ENCODE measurements at places on chromosomes 6 and 20.

DNA sequence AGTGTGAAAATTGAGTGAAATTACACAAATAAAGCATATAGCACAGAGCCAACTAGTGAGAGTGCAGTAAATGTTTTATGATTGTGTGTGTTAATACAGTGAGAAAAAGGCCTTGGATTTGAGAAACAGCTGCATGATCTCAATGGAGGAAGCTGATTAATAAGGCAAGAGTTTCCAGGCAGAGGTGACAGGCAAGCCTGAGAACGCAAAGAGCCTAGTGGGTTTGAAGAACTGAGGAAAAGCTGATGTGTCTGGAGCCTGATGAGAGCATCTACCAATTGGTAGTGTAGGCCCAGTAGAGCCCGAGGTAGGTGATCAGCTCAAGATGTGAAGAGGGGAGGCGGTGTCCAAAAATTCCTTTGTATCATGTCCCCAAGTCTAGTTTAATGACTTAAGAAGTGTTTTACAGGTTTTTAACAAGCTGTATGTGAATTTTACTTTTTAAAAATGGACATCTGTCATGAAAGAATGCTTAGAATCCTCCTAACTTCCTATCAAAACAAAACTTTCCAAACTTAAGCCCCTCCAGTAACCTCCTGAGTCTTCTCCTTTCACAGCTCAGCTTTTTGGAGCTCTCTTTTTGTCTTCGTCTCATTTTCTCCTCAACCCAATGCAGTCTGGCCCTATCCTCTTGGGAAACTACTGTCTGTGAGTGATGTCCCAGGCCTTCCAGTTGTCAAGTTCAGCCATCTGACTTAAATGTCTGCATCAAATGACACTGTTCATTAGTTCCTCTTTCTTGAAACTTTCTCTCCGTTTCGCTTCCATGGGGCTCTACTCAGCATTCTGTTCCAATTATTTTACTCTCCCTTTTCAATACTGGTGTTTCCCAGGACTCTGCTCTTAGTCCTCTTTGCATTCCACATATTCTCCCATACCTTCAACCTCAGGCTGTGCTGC lies 1.2 kb downstream of the CDC40 start:
- DNase-seq = peak; percentile 73

DNA sequence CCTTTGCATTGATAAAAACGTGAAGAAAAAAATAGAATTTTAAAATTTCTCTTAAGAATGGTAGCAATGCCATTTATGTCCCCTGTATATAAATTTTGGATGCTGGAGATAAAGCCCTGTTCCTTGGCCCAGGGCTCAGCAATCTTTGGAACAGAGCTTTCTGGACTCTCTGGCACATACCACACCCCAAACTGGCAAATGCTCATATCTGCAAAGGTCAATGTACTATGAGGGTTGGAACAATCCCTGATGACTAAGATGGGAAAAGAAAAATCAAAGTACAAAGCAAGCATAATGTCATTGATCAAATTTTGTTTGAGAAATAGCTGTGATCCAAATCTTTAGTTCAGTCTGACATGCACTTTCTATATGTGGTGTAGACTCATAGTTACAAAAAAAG lies 158.1 kb upstream of the HCRTR2 start:
- no peak for DNase-seq

GRCh38 chr6:42068872-42069522 lies 18.7 kb downstream of the TAF8 start:
- DNase-seq = no peak

- no peak for DNase-seq
Observed at GRCh38 chr6:166559662-166560061, 26.8 kb downstream of the RAMACL start.

GRCh38 chr20:19560881-19561480 lies 197.1 kb upstream of the RIN2 start:
- DNase-seq = no peak

GRCh38 chr20:21325296-21325695 lies 22.2 kb downstream of the XRN2 start:
- peak; percentile 54 for DNase-seq

GRCh38 chr6:88586371-88587149 lies 376.9 kb downstream of the RNGTT start:
- DNase-seq = peak; percentile 10

DNA sequence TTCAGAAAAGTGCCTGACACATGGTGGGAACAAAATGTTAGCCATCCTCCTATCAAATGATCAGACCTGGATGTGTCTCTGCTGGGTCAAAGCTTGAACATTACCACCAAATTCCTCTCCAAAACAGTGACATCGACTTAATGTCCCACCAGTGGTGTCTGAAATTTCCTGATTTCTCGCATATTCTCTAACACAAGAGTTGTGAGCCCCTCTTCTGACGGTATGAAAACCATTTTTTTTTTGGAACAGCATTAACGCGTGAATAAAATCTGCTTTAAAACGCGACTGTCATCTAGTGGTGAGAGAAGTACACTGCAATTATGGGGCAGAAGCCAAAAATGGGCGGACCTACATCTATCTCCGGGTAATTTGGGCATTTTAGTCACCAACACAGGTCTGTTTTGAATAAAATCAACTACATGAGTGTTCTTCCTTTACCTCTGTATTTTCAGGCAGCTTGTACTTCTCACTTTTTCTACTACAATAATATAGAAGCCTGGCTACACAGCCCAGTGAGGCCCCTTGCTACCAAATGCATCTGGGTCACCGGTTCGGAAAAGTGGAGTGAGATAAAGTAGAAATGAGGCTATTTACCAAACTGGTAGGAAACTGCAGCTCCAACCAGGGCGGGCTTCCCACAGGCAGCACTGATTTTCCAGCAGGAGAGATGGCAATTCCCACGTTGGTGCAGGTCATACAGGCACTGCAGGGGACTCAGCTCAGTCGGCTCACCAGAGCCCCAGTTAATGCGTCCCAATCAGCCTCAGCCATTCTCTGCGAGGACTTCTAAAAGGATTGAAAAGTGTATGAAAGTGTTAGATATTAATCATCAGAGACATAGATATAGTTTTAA lies 27.4 kb downstream of the MGME1 start:
- peak; percentile 64 for DNase-seq

- no peak for DNase-seq
Observed at GRCh38 chr6:81228912-81229555, 523.4 kb downstream of the TENT5A start.

GRCh38 chr20:17525650-17526049 lies 5.5 kb downstream of the BFSP1 start:
- DNase-seq = peak; percentile 47

GRCh38 chr6:12609751-12610150 lies 106.8 kb upstream of the PHACTR1 start:
- no peak for DNase-seq

DNA sequence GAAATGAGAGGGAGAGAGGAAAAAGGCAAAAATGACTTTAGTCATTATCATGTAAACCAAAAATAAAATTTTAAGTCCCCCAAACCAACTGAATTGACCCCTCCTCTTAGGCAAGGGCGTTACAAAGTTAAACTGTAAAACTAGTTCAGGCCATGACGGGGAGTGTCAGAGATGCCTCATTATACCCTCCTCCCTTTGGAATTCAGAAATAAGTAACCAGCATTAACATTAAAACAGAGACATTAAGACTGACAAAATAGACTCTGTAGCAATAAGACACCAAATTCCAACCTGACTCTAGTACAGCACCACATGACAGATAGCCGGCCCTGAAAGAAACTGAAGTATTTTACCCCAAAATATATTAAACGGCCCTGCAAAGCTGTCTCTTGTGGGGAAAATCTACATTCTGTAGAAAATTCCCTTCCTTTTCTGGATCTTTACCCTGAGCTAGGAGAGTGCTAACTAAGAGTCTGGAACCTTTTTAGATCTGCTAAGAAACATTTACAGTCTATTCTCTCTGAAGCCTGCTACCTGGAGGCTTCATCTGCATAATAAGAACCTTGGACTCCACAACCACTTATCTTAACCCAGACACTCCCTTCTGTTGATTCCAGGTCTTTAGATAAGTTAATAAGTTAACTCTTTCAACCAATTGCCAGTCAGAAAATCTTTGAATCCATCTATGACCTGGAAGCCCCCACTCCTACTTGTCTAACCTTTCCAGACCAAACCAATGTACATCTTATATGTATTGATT lies 150.7 kb downstream of the PKHD1 start:
- DNase-seq = no peak

DNA sequence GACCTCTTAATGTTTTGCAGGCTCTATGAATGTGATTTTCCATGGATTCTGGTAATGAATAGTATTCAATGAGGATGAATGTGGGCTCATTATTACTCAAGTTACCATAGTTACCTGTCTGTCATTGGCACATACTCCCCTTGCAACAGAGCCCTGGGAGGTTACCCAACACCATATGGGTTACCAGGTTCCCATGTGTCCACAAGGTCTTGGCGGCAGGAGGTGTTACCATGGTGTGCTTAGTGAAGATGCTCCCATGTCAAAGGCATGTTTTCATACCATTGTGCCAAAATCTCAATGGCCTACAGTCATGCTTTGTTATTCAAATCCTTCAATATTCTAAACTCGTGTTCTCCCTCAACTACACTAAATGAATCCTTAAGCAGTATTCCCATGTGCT lies 232.5 kb downstream of the HDGFL1 start:
- no peak for DNase-seq

GRCh38 chr6:63897459-63897858 lies 261.9 kb downstream of the PHF3 start:
- no peak for DNase-seq

- DNase-seq = no peak
Observed at GRCh38 chr6:13024616-13025015, 303.7 kb downstream of the TBC1D7 start.

GRCh38 chr6:91020744-91021143 lies 433.9 kb upstream of the MAP3K7 start:
- no peak for DNase-seq

DNA sequence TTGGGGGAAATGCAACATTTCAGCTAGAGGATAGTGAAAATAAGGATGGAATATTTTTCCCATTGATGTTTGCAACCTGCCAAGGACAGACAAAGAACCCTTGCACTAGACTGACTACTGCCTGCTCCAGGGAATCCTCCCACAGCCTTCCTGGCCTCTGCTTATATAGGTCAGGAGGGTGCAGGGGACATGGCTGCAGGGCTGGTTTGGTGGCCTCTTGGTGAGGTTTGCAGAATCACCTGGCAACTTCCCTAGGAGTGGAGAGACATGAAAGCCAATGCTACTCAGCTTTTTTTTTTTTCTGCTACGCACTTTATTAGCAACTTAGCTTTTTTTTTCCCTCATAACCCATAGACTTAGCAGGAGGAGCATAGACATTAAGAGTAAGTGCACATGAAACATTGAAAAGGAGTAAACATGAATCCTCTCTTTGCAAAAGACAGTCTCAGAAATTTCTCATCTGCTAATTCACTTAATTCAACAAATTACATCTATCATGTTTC lies 39.8 kb upstream of the CDYL start:
- DNase-seq = no peak

- peak; percentile 22 for DNase-seq
Observed at GRCh38 chr6:132931936-132932514, 117.7 kb downstream of the RPS12 start.

GRCh38 chr6:154606860-154607259 lies 96.4 kb upstream of the CNKSR3 start:
- DNase-seq = no peak

GRCh38 chr6:145406783-145407182 lies 328.5 kb downstream of the EPM2A start:
- DNase-seq = no peak

DNA sequence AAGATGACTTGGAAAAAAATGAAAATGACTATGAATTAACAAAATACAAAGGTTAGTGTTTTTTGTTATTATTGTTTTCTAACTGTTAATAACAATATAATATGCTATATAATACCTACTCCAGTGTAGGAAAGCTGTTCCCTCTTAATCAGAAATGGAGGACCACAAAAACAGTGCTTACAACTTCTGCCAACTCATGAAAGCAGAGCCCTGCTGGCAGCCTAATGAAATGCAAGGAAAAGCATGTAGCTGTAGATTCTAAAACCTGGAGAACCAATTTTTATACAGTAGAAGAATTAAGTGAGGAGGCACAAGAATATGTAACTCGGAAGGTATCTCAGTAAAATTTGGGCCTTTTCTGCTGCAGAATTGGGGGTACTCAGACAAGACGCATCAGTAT lies 29.4 kb downstream of the PHIP start:
- DNase-seq = peak; percentile 47

DNA sequence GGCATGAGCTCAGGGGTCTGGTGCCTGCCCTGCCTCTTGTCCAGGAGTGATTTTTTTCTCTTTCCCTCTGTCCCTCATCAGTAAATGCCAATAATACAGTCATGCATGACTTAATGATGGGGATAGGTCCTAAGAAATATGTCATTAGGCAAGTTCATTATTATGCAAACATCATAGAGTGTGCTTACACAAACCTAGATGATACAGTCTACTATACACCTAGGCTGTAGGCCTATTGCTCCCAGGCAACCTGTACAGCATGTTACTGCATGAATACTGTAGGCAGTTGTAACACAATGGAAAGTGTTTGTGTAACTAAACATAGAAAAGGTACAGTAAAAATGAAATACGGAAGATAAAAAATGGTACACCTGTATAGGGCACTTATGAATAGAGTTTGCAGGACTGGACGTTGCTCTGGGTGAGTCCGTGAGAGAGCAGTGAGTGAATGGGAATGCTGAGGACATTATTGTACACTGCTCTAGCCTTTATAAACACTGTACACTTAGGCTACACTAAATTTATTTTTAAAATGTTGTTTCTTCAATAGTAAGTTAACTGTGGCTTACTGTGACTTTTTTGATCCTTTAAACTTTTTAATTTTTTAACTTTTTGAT lies 22.1 kb downstream of the PBOV1 start:
- no peak for DNase-seq

DNA sequence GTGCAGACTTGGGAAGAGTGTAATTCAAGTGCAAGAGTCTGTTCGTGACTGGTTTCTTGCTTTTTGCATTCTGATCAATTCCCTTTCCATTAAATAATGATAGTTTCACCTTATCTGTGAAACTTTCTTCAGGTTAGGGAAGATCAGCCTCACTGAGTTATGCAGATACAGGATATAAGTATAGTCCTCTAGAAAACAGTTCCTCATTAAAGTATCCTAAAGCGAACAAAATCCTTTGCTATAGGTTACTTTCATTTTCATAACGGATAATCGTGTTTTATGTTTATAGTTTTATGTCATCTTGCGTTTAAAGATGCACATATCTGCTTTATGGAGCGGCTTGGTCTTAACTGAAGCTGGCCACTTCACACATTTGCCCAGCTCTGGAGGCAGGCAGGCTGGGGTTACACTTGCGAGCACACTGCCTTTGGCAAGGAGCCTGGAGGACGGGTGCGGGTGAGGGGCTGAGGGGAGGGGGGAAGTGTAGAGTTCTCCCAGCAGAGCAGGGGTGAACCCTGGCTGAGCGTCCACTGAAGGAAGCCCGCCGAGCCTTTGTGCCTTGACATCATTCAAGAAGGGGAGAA lies 123.5 kb upstream of the IFNGR1 start:
- DNase-seq = peak; percentile 8

GRCh38 chr20:51510169-51510568 lies 32.4 kb downstream of the NFATC2 start:
- no peak for DNase-seq

DNA sequence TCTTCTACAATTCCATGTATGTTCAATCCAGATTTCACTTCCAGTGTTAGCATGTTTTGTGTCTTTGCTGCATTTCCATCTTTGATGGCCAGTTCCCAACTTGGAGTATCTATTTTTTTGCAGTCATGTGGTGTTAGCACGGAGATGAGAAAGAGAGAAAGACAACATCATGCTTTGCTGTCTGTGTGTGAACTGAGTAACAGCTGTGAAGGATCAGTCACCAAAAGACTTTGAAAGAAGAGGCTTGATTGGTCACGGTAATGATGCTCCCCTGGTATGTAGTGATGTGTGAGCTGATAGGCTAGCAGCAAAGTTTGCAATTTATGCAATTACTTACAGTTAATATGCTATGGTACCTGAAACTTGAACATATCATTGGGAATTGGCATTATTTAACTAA lies 731.3 kb upstream of the NRSN1 start:
- DNase-seq = no peak
